Activated CD8-positive, alpha-beta memory T cell treated with anti-CD3 and anti-CD28 coated beads for 1 hour (primary cell): ENCODE measurements at places on chromosomes 3 and 15.

- DNase-seq: no peak
These were observed 454.7 kb downstream of the SQOR start for GRCh38 chr15:46089467-46089935.

DNA sequence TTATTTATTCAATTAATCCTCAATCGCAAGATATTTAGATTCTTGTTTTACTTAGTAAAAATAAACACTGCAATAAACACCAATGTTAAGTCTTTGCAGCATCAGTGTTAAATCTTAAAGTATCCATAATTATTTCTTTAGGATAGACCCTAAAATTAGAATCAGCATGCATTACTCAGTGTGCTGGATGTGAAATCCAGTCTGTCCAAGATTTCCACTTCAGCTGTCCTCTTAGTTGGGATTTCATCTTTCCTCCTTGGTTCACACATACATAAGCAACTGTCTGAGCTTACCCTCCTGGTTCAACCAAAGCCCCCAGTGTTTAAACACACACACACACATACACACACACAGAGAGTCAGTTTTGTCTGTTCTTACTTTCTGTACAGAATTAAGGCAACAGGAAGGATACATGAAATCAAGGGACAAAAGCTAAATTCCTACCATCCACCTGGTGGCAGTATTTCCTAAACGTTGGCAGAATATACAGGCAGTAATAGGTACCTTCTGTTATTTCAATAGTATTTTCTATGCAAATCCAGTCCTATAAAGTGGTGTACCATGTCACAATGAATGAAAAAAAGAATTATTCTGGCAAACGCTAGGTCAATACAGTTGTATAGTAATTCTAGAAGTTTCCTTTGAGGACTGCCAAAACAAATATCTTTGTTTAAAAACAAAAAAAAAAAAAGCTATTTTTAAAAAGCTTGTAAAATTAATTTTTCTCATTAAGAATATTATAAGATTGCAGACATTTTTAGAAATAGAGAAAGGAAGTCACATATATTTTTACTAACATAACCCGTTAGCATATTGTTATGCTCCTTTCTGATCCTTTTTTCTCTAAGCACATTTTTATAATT, 27.3 kb upstream of the DMXL2 start:
- DNase-seq: peak; percentile 11

DNA sequence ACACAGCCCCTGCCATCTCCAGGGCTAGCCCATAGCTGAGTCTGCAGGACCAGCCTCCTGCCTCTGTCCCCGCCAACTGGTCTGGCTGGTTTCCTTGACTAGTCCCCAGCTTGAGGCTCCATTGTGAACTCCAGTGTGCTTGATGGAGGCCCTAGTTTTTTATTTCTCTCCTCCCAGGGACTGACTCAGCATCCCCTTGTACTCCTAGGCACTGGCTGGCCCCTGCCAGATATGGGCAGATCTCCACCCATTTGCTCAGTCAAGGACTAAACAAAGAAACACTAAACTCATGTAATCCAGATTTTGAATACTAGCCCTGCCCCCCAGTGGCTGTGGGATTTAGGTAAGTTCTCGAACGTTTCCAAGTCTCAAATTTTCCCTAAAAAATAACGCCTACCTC, 415.4 kb upstream of the RORA start:
- DNase-seq: no peak

DNA sequence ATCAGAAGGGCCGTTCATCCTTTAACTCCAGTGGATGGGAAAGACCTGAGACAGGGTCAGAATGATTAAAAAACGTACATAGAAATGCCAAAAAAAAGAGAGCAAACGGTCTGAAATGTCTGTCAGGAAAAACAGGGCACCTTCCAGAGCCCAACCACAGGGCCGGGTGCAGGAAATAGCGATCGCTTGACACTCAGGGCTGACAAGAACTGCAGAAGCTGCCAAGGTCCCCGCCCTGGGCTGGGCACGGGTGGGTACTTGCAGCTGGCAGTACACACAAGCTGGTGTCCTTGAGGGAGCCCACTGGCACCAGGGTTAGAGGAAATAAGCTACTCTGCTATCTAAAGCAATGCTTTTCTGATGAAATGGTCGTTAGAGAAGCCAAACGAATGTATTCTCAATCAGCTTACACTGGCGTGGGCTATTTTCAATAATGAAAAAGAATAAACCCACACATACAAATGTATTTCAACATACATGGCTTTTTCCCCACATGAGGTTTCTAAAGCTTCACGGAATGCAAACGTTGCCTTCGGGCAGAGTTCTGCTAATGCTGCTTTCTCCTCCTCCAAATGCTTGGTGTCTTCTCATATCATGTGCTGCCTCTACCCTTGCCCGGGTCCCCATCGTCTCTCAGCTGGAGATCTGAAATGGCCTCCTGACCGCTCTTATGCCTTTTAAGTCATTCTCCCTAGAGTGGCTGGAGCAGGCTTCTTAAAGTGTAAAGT, 15.6 kb downstream of the FRMD4B start:
- no peak for DNase-seq

DNA sequence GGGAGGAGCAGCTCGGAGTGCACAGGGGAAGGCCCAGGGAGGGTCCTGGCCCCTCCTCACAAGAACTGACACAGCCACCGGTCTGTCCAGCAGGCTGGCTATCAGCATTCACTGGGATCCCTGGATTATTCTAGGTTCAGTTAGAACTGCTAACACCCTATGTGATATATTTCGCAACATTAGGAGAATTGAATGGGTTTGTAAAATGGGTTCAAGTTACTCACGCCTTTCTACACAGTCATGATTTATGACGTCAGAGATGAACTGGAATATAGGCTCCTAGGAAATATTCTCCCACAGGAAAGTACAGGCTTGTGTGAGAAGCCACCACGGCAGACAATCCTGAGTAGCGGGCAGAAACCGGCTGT, 969 bp upstream of the BSN start:
- no peak for DNase-seq

GRCh38 chr3:13856006-13856405, 23.9 kb downstream of the WNT7A start:
- no peak for DNase-seq

DNA sequence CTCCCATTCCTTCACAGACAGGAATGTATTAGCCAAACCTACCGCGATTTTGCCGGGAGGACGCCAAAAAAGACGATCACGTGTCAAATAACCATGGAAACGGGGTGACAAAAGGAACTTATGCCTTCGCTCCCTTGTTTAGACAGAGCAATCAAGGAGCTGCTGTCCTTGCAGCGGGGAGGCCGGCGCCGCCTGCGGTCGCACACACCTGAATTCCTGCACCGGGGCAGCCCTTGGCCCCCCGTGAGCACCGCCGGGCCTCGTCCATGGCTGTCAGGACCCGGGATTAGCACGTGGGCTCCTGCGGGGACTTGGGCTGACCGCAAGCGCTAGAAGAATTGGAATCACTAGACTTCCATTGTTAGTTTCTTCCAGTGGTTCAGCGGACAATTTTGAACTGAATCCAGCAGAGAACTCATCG, 193.1 kb downstream of the SHQ1 start:
- DNase-seq: no peak

DNA sequence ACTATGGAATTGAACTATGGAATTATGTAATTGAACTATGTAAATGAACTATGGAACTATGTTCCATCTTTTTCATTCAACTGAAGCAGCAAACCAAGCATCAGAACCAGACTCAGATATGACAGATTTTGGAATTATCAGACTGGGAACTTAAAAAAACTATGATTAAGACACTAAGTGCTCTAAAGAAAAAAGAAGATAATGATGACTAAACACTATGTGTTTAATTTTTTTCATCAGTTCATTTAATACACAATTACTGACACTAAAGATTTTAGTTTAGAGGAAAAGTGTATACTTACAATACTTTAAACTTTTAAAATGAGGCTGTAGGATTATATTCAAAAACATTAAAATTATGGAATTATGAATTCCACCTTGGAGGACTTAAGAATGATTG, 15.3 kb downstream of the RFX7 start:
- no peak for DNase-seq

DNA sequence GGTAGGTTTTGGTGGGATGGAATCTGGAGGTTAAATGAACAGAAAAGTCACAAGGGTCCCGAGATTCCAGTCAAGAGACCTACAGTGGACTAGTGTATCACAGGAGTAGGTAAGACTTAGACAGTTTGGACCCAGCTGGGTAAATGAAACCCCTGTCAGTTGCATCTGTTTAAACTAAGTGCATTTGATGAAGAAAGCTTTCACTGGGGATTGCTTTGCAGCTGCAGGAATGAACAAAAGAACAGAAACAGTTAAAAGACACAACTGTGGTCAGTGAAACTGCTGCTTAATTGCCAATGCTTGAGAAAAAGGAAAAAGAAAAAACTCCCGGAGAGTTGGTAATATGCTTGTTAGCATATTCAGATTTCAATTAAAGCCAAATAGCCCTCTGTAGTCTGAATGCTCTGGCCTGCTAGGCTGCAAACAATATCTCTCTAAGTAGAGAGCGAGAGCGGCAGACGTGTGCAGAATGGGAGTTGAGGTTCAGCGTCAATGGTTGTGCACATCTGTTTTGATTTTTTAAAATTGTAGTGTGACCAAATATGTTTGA, 37.1 kb downstream of the OXNAD1 start:
- DNase-seq: no peak

GRCh38 chr3:132294906-132295305, 22.3 kb upstream of the ACP3 start:
- DNase-seq: no peak

DNA sequence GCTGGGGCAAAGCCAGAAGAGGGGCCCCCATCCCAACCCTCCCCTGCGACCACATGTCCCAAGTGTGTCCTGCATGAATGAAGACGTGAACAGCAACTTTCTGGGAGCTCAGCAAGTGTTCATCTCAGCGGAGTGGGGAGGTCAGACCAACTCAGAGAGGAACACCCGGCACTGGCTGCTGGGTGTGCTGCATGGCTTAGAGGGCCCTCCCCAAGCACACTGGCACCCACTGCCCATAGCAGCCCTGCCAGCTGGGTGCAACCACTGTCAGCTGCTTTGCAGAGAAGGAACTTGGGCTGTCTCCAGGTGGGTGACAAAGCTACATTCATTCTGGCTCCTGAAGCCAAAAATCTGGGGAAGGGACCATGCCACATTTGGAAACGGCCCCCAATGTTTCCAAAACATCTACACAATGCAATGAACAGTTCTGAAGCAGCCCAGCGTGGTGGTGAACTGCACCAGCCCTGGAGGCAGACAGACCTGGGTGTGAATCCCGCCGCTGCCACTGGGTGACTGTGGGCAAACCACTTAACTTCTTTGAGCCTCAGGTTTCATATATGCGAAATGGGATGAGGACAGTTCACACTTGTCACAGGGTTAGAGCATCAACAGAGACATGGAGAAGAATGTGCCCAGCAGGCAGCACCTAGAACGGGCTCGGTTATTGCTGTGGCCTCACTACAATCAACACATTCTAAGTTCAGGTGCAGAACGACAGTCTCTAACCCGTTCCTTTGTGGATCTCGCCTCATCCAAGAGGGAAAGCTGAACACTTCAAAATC, 145.4 kb downstream of the NUP210 start:
- DNase-seq: no peak

DNA sequence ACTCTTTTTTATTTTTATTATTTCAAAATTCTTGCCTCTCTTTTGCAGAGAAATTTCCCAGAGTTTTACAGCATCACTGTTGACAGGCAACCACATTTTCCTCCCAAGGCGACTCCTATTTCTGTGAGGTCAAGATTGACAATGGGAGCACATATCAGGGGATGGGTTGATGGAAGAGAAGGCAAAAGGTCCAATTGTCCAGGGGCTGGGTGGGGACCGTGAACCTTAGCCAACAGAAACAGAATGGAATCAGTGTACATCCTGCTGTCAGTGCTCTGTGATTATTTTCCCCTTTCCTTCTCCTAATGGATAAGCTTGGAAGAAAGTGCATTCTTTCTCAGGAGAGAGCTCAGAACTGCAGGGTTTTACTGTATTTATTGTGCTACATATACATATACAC, 42.4 kb downstream of the CNTN6 start:
- DNase-seq: no peak

- DNase-seq: no peak
These were observed 27.3 kb downstream of the MOBP start for GRCh38 chr3:39494781-39495180.

- DNase-seq: no peak
These were observed 701.3 kb downstream of the EDEM1 start for GRCh38 chr3:5888851-5889250.

GRCh38 chr3:55107187-55107586, 179.3 kb upstream of the LRTM1 start:
- DNase-seq: no peak

DNA sequence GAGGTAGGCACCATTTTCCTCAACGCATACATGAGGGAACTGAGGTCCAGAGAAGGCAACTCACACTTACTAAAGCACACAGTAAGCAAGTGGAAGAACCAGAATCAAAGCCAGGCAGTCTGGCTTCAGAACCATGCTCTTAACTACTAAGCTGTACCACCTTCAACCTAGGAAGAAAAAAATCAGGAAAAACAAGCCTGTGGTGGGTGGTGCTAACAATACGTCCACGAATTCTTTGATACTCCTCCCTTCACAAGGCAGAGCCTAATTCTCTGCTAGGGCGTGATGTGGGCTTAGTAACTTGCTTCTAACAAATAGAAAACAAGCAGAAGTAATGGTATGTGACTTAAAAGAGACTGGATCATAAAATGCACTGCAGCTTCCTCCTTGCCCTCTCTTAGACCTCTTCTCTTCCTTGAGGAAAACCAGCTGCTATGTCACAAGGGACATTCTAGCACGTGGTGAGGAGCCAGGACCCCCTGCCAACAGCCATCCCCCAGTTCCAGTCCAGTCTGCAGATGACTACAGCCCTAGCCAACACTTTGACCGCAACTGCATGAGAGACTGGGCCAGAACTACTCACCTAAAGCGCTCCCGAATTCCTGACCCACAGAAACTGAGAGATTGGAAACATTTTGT, 36.9 kb downstream of the HACD2 start:
- DNase-seq: no peak

DNA sequence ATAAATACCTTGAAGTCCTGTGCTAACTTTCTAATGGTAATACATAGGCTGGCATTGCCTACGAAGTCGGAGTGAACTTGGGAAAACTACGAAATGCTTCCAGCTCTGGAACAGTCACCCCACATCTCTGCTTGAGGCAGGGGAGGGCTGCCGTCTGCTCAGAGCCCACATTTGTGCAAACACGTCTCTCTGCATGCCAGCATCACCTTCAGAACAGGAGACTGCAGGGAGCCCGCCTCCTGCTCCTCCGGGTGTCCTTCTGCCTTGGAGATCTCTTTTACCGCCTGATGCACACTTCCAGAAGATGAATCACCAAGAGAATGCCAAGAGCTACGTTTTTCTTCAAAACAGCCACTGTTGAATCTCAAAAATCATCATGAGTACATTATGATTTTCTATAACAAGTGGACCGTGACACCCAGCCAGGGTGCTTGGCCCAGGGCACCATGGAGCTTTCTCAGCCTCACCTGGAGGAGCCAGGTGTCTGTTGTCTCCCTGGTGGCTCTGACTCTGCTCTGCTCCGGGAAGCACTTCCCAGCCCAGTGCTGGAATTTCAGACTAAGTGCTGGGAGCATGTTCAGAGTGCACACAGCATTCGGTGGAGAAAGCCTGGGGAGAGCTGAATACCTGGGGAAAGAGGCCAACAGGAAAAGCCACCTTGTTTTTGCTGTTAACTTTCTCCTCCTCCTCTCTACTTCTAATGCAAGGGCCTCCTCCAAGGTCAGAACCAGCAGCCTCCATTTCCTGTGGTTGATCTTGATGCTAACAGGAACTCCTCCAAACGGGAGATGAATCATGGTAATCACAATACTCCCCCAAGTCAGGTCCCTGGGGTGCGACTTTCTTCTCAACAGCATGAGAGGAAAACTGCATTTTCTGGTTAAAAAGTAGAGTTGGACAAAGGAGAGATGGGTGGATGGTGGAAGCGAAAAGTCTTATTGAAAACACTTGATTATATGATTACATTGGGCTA, 467.7 kb downstream of the GABRG3 start:
- no peak for DNase-seq

- no peak for DNase-seq
These were observed 311.7 kb downstream of the NSUN3 start for GRCh38 chr3:94374439-94375161.
